Neural crest cell (in vitro differentiated cells): ENCODE measurements at places on chromosomes 13 and 19. TPM values are rescaled to one million over a fixed set of nuclear protein-coding genes. Genes with fewer than 3 reads are reported as not detected.

DNA sequence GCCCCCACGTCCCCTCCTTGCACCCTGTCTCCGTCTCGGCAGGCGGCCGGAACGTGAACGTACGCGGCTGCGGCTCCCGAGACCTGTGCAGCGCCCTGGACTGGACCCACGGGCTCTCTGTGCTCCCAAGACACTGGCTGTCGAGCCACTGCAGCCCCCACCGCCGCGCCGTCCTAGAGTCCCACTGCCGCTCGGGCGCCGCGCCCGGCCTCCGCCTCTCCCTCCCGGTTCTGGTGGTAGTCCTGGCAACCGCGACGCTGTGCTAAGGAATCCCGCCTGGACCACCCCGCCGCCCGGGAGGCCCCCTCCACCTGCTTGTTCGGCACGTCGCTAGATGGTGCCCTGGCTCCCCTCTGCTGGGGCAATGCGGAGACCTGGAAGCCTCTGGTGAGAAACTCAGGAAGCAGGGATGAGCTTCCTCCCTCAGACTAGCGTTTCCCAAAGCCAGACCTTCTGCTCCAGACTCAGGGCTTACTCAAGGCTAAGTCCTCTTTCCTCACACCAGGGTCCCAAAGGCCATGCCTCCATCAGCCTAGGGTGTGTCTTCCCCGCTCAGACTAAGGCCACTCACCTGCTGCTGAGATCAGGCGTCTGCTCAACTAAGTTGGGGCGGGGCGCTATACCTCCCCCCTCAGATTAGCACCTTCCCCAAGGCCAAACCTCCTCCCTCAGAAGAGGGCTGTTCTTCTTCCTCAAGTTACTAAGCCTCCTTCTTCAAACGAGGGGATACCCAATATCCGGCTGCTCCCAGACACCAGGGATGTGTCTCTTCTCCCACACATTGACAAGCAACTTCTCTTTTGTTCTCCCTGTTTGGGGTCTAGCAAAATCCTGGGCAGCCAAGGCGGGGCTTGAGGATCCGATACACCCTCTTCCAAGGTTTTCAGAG lies 16.1 kb upstream of the IRGC start:
- DNase-seq, result peak; percentile 52

- no peak for DNase-seq
Measured at GRCh38 chr19:27971071-27971470, 1241.9 kb downstream of the UQCRFS1 start.

The ABCC4 gene
- total RNA-seq, result 21.8 and 24.8 TPM in 2 replicates

DNA sequence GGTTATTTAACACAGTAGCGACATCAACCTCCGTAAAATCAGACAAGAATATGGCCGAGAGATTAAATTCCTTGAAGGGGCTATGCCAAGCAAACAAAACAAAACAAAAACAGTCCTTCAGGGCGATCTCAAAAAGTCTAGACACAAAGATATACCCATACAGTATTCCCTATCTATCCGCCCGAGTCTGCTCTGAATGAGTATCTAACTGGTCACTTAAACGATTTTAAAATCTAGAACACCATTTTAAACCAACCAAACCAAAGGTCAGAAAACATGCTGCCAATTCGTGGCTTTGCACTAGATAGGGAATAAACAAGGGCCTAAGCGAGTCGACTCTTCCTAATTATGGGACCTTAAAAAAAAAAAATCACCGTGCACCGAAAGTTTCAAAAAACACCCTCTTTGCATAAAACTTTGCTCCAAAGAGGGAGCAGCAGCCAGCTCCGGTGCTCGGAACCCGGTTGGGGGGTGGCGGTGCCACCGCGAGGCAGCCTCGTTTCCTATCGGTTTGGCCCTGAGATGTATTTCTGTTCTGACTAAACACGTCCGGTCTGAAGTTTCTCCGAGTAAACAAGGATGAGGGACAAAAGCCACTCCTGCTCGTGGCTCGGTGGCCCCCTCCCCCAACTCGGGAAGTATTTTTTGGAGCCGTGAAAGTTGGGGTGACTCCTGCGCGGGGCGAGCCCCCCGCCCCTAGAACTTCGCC lies 1.8 kb downstream of the HMGB1 start:
- no peak for DNase-seq

The DMKN gene
- not detected in 2 replicates for total RNA-seq

DNA sequence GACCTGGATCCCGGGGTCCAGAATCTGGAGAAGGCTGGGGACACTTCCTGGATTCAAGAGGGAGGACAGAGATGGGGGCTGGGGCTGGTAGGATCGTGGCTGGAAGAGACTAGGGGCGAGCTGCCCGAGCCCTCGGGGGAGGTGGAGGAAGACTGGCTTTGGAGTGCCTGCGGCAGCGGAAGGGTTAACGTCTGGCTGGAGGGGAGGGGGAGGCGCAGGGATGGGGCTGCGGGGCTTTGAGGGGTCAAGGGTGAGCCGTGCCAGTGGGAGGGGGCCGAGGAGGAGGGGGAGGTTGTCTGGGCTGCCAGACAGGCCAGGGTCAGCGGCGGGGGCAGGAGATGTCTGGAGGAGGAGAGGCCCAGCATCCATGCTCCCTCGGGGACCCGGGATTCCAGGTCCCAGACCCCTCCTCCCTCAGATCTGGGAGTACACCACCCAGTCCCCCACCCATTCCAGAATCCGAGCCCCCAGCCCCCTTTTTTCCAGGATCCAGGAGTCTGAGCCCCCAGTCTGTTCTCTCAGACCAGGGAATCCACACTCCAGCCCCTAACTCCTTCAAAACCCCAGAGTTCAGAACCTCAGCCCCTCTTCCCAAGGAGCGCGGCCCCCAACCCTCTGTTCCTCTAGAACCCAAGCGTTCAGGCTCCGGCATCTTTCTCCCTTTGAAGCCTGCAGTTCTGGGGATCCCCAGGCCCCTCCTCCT lies 3.2 kb upstream of the SPACA6 start:
- DNase-seq, result peak; percentile 74
